ENCODE measurements at places on chromosomes 3 and 15.

DNA sequence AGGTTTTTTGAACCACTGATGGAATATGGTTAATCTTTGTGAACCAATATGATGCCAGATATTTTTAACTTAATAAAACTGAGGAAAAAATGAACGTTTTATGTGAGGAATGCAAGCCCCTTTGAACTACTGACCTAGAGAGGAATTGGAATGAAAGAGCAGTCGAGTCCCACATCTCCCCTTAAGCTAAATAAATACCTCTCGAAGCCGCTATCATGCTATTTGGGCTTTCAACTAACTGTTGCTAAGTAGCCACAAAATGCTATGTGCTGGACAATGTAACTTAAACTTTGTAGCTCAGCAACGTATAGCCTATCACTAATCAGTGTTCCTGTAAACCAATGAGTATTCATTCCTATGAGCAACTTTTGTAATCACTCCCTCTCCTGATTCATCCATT, 1037.2 kb downstream of the SQOR start:
- no peak for DNase-seq

DNA sequence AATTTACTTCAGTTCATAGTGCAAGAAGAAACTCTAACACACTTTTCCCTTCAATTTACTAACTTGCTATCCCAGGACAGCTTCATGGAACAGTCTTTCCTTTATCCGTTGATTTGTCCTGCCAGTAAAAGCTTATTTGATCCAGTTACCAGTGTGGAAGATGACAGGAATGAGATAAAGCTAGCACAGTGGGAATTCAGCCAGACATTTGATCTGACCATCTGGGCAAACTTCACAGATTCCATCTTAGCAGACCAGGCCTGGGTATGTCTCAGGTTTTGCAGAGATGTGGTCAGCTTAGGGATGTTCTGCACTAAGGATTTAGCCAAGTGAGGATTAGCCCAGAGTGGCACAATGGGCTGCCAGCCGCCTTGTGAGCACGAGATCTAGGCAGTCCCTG, 19.7 kb downstream of the CEMIP start:
- DNase-seq, result no peak

DNA sequence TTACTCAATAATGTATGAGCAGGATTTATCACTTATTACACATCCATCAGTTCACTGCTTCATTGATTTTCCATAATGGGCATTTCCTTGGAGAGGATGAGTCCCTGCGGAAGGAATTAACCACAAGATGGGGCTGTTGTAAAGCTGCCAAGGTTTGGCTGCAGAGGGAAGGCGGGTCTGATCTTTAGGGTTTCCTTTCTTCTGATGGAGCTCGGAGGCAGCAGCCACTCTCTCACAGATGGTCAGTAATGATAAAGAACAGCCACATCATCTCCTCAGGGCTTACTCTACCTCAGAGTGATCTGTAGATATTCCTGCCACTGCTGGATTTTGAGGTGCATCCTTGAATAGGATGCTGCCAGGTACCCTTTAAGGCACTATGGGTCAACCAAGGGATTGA, 115.2 kb downstream of the USP13 start:
- DNase-seq, result no peak

DNA sequence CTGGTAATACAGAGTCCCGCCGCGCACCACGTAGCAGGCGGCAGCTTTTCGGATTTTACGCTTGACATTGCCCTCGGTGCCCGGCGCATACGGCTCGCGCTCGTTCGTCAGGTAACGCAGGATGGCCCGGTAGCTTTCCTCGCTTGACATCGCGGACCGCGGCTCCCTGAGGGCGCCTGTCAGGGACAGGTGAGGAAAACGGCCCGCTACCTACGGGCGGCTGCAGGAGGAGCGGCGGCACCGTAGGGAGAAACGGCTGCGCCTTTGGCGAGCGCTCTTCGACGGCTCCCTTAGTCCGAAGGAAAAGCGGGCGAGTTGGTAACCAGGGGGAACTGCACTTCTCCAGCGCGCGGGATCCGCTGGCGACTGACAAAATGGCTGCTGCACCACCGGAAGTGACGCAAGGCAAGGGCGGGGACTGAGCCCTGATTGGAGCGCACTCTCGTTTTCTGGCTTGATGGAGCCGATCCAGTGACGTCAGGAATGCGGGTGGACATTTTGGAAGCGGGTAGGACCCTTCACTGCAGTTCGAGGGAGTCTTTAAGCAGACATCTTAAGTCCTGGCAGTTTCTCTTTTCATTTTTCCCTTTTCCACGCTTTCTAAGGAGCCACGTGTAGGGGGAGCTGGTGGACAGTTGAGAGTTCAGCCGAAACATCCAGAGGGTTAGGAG, at the start of gene ZBTB11:
Gene ZBTB11, minus strand, starts transcription at position 368 of the 671 bp plus-strand sequence. Its CDS starts 218 bp downstream, at position 150.
- peak; percentile 95 for DNase-seq

DNA sequence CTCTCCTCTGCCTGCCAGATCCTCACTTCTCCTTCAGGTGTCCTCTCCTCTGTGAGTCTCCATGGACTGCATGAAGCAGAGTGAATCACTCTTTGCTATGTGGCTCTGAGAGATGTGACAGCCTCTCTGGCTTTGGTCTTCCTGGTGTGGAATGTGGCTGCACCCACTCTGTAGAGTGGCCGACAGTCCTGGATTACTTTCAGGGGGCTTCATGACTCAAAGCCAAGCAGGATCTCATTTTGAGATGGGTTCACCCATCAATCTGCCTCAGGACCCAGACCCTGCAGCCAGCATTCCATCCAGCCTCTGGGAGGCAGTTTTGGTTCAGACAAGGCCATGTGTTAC, 221.9 kb upstream of the LYSMD4 start:
- no peak for DNase-seq
